ENCODE measurements at places on chromosomes 7 and 10.

DNA sequence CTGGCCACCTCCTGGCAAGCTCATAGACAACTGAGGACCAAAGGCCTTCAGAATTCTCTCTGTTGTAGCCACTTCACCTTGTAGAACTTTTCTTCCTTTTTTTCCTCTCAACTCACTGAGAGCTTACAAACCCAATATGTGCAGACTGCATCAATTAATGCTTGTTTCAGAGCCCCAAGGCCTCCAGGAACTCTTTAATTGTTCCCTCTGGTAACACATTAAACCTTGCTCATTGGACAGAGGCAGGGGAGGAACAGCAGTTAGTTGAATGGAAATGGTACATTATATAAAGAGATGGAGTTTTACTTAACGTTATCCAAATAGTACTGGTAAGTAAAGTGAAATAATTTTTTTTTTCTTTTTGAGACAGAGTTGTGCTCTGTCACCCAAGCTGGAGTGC is 25.2 kb downstream of the STMP1 start:
- DNase-seq: no peak

GRCh38 chr7:83366629-83367028 is 203.9 kb upstream of the PCLO start:
- DNase-seq: no peak

GRCh38 chr7:117841611-117842010 is 31.6 kb downstream of the CTTNBP2 start:
- no peak for DNase-seq

GRCh38 chr10:54708591-54708990 is 92.4 kb downstream of the PCDH15 start:
- no peak for DNase-seq
